ENCODE measurements at places on chromosomes 5 and 9.

DNA sequence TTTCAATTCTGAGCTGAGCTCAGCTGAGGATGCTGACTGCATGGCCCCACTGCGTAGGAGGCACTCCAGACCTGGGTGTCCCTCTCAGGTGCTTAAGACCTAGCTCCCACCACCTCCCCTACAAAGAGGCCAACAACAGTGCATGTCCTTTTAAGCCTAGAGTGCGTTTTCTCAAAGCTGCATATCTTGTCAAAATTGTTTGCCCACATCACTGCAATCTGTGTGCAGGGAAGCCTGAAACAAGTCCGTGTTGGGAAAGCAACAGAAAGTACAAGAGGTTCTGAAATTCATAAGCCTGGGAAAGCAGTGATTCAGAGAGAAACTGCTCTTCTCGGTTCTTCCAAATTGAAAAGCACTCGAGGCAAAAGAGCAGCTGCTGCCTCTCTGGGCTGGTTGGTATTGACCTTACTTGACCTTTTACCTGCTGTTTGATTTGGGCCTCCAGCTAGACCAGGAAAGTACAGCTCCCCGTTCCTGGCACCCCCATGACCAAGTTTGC, 238.4 kb downstream of the NR2F1-AS1 start:
- no peak for DNase-seq

GRCh38 chr5:143248822-143249579, 154.5 kb downstream of the NR3C1 start:
- DNase-seq: no peak

- no peak for DNase-seq
These were observed 236.1 kb downstream of the AGTPBP1 start for GRCh38 chr9:85505612-85506011.

GRCh38 chr9:90787771-90788460, 13.7 kb upstream of the SYK start:
- no peak for DNase-seq

DNA sequence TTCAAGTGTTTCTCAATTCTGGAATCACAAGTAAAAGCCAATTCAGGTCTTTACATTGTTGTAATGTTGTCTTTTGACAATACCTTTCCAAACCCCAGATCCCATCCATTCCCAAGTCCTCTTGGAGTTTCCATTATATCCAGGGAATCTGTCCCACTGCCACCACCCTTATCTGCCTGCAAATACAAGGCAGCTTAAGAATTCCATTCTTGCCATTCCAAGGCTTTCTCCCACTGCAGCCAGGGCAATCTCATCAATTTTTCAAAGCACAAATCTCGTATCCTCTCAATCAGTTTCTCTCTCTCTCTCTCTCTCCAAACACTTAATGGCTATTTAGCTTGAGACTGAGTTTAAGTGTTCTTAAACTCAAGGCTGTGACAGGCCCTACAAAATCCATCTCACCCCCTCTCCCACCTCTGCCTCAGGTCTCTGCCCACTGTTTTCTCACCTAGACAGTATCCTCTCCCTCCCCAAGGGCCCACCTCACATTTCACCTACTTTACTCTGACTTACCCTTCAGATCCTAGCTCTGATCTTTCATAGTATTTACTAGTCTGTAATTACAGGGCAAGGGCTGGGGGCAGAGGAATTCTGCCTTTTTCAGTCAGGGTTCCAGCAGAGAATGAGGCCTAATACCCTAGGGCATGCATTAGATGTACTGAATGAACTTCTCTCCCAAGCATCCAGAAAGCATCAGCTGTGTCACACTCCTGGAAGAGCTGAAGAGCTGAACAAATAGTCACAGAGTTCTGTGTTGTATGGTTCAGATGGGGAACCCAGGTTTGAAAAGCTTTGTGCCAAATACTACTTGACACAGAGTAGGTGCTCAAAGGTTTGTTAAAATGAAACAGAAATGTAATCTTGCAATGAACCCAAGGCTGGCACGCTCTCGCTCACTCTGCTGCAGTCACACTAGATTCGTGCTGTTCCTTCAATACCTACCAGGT, 46.0 kb downstream of the RAPGEF1 start:
- DNase-seq: no peak

GRCh38 chr9:84891924-84892323, 222.4 kb downstream of the NTRK2 start:
- DNase-seq: no peak

DNA sequence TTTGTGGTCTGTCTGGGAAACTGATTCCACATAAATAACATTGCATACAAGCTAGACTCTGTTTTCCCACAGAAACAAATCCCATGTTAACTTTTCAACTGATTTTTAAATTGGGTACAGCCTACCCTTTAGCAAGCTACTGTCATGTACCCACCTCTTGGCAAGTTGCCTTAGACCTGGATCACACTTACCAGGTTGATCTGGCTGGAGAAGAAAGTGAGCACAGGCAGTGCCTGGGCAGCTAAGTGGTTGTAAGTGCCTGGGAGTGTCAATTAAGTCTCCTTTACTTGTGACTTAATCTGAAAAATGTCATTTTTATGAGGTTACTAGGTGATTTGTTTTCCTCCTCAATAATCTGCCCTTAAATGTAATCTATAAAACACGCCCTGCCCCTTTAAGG, 336.4 kb downstream of the ARL15 start:
- no peak for DNase-seq

GRCh38 chr9:14766299-14766698, 43.8 kb upstream of the CER1 start:
- DNase-seq: no peak

- DNase-seq: no peak
These were observed 39.1 kb upstream of the SPATA31C2 start for GRCh38 chr9:88177371-88177770.

DNA sequence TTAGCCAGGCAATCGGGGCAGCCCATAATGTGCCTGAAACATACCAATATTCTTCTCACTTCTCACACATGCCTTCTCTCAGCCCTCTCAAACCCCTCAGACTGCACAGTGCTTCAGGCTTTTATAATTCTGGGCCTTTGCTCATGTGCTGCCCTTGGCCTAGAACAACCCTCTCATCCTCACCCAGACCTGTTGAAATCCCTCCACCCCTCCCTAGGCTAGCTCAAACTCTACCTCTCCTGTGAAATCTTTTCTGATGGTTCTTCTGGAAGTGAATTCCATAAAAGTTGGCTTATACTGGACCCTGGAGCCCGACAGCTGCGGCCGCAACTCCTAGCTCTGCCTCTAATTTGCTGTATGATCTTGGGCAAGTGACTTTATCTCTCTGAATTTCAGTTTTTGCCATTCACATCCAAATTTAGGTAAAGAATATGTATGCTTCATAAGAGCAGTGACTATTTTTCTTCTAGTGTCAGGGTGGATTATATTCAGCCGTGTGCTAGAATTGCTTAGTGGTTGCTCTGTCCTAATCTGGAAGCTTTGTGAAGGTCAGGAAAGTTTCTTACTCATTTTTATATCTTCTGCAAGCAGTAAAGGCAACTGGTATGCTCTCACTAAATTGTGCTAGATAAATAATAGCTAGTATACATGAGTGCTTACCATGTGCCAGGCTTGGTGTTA, 221.4 kb downstream of the MAPKAP1 start:
- DNase-seq: no peak

DNA sequence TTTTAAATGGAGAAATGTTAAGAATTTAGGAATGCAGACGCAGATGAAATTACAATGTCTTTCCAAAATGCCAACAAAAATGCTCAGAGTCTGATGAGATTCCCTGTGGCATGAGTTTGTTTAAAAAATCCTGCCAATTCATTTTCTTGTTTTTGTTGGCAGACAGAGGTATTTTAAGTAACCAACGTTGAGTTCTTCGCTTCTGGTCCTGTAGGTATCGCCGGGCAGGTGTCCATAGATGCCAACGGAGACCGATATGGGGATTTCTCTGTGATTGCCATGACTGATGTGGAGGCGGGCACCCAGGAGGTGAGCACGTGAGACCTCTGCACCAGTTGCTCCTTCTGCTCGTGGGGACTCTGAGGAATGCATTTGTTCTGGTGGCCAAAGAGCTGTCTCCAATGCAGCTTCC, 69.4 kb downstream of the NPR3 start:
- DNase-seq: no peak

DNA sequence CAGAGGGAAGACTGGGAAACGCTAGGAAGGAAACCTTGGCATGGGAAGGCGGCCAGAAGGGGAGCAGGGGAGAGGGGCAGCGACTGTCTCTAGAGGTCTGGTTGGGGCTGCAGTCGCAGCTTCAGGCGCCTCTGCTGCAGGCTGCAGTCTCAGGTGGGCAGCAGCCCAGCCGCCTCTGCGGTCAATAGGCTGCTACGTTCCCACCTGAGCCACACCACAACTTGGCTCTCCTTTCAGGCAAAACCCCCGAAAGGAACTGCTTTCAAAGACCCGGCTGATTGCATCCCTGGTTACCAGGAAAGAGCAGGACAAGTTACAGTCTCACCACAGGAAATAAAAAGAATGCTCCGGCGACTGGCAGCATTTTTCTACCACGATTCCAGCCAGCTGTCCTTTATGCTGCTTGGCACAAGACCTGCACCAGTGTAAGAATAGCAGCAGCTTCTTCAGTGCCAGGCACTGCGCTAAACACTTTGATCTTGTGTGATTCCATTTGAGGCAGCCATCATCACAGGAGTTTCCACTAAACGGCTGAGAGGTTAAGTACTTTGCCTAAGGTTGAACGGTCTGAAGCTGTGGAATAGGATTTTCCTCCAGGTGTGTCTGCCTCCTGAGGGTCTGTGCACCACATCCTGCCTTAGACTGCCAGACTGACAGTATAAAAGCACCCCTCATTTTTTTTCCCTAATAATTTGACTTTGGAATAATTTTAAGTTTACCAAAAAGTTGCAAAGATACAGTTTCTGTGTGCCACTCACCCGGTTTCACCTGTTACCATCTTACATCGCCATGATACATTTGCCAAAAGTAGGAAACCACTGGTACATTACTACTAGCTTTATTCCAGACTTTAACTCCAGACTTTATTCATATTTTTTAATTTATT, 7.5 kb downstream of the RPS14 start:
- no peak for DNase-seq

DNA sequence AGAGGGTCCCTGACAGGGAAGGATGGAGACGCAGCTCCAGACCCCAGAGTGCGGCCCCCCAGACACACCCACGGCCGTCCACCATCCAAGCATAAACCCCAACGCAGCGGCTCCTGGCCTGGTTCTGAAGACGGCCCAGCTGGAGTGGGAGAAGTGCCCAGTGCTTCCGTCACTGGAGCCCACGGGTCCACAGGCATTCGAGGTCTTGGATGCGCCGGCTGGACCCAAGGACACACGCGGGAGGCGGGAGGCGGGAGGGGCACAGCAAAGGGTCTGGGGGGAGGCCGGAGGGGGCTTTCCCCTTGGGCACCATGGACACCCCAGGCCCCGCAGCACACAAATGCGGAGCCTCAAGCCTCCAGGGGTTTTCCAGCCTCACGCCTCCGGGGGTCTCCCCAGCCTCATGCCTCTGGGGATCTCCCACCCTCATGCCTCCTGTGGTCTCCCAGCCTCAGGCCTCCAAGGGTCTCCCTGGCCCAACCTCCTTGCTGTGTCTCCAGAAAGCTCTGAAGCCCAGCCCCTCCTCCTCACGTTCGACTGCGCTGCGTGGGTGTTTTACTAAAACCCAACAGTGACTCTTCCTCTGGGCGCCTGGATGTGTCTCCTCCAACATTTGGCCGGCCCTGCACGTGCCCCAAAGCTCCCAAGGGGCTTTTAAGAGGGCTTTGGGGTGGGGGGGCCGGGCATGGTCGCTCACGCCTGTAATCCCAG, 15.2 kb downstream of the EXD3 start:
- no peak for DNase-seq

GRCh38 chr5:172051643-172052339, 45.4 kb upstream of the FBXW11 start:
- no peak for DNase-seq

- DNase-seq: no peak
These were observed 9.1 kb downstream of the MEGF9 start for GRCh38 chr9:120705174-120705573.

GRCh38 chr5:152270096-152270495, 135.0 kb downstream of the NMUR2 start:
- DNase-seq: no peak

GRCh38 chr5:5755888-5756287, 333.4 kb downstream of the ICE1 start:
- no peak for DNase-seq

- DNase-seq: no peak
These were observed 233.1 kb downstream of the FANCC start for GRCh38 chr9:95084254-95084934.

- DNase-seq: no peak
These were observed 39.5 kb upstream of the HSPB3 start for GRCh38 chr5:54415896-54416601.

GRCh38 chr9:127390563-127390962, 6.4 kb upstream of the SLC2A8 start:
- no peak for DNase-seq

DNA sequence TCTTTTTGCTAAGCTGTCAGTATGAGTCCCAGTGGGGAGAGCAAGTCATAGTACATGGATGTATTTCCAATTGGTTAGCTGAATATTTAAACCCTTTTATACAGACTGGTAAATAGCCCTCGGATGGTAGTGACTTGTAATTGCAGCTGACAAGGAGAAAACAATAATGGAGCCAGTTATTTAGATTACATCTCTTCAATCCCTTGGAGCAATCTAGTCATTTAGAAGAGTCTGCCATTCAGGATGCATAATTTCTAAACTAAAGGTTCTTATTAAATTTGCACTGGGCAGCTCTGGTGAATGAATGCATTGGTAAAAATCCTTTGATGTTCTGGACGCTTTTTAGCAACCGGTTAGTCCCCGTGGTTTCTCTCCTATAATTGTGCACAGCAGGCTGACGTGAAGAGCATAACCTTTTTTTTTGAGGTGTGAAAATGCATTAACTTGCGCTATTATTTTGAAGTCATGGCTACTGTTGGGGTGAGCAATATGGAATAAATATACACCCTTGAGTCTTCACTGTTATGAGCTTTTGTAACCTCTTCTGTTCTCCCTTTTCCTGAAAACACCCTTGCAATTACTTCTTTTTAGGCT, 158.6 kb upstream of the CD180 start:
- no peak for DNase-seq

DNA sequence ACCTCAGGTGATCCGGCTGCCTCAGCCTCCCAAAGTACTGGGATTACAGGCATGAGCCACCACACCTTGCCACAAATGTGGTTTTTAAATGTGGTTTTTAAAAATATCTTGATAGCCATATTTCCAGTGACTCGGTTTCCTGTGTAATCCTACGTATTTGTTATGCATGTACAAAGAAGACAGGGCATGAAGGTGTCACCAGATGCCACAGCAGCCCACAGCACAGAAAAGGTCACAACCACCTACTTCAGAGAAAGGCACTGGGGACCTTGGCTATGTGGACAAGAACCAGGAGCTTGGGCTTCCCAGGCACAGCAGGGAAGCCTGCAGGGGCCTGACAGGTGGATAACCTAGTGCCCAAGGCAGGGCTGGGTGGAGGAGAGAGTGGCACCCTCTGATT, 38.0 kb downstream of the C9orf50 start:
- DNase-seq: no peak

GRCh38 chr9:34524349-34524748, 1.6 kb upstream of the ENHO start:
- DNase-seq: no peak

DNA sequence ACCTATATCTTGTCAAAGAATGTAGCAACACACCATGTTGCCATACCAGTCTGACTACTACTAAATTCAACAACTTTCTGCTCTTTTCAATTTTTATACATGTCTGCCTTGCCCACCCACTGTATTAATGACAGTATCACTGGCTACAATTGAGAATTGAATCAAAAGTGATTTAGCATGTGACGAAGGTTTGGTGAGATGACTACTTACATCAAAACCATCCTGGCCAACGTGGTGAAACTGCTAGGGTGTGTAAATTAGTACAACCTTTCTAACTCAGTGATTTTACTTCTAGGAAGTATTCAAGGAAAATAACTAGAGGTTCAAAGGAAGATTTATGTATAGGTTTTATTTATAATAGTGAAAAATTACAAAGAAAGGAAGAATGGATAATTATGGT, 109.8 kb downstream of the UNC13B start:
- DNase-seq: no peak
